BE2C (cell line): ENCODE measurements at places on chromosomes 3 and 15.

GRCh38 chr3:102223132-102223531, 211.7 kb upstream of the ZPLD1 start:
- DNase-seq: no peak

DNA sequence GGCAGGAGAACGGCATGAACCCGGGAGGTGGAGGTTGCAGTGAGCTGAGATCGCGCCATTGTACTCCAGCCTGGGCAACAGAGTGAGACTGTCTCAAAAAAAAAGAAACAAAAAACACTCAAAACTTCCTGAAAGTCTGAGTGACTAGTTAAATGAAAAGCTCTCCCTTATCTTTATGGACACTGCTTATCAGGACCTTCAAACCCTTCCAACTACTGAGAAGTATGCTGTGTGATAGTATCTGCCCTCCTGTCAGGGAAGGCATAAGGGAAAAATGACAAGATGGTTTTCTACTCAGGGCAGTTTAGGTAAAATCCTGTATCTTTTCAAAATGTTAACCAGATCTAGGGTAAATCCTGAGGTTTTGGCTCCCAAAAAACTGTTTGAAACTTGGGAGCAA, 21.8 kb downstream of the EMC7 start:
- DNase-seq: no peak

DNA sequence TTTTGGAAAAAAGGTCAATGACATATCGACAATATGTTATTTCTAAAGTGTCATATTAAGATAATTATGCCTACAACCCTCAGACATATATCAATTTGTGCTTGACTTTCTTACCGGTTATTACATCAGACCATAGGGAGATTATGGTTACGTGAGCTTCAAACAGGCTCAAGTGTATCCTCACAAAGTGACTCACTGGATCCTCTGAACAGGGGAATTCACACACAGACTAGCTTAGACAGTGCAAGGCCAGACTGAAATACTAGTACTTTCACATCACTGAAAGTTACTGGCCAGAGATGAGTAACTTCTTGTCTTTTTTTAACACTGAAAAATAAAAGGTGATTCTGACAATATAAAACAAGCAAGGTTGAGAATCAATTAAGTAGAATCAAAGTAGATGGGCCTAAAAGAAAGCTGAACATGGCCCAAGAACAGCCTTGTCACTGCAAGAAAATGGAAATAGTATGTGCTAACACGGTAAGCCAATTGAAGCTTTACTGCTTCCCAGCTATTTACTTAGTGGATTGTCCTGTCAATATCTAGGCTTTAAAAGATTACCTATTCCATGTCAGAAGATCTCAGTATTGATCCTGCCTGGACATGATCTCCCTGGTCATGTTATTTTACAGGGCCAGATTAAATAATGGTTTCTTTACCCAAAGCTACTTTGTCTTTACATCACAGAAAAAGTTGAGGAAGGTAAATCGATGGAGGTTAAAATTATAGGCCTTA, 848.6 kb downstream of the ROBO1 start:
- no peak for DNase-seq

GRCh38 chr3:177778633-177779032, 581.4 kb upstream of the TBL1XR1 start:
- no peak for DNase-seq

DNA sequence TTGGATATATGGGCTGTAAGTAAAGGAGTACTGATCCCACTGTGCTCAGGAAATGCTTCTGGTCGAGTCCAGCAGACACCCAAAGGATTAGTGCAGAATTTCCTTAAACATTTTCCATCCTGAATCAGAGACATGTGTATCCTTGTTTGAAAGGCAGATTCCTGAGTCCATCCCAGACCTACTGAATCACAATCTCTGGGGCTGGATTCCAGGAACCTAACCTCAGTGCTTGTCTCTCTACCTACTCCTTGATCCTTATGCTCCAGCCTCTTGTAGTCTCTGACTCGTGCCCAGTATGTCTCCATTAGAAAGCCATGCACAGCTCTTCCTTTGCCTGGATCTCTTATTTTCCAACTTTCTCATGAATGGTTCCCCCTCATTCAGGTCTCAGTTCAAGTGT, 585.8 kb downstream of the NLGN1 start:
- DNase-seq: no peak

GRCh38 chr15:71807691-71808091, 2.7 kb upstream of the NR2E3 start:
- no peak for DNase-seq

DNA sequence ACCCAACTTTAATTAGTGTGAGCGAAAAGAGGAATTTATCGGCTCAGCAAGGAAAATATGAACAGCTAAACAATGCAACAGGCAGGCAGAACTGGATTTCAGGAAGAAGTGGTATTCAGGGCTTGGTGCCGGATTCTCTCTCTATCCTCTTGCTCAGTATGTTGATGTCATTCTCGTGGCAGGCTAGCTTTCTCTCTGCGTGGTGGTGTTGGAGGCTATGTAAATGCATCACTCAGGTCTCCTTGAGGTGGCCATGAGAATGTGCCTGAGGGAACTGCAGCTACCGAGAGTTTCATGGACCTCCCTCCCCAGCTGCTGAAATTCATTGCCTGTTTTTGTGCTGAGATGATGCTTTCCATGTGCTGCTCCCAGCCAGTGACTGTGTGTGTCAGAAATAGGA, 18.3 kb upstream of the SYN2 start:
- DNase-seq: no peak

DNA sequence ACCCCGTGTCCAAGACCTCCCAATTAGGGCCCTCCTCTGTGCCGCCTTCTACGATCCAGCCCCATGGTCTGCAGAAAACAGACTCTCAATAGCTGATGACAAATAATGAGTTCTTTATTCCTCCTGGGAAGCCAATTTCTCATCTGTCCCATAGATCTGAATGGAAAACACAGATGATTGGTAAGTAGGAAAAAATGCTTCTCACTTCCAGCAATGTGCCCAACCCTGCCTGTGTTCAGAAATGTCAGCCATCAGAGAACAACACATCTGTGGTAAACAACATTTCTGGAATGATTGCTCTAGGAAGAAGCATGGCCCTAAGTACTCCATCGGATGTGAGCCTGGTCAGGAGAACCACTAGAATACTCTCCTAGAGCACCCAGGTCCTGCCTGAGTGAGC, 240.5 kb upstream of the HES1 start:
- DNase-seq: no peak

DNA sequence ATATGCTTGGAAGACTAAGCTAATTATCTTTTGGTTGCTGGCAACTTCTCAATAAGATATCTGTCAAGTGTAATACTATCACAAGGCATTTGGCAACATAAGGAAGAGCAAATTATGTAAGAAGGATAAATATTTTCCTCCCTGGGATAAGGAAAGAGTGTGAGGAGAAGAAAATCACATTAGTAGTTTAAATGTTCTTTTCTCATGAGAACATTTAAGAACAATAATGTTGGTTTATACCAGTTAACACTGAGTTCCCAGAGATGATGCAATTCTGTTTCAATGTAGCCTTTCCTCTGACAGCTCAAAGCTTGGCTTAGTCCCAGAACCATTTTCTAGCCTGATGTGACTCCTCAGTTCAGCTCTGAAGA, 66.1 kb upstream of the NPHP3 start:
- DNase-seq: no peak

GRCh38 chr15:75235760-75236729, 22.1 kb upstream of the GOLGA6C start:
- DNase-seq: no peak

DNA sequence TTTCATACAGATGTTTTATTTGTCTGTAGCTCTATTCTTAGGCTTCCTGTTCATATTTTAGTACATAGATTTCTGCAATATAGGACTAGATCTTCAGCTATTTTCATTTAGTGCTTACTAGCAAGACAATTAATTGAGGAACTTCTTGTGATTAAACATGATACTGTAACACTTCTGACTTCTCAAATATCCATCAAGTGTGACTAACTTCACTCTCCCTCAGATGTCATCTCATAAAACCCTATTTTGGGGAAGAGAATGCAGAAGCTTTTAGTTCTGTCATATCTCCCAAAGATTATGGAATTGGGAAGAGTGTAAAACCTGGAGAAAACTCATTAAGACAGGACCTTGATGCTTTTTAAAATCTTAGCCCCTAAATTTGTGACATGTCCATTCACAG, 28.6 kb upstream of the GOLIM4 start:
- no peak for DNase-seq

DNA sequence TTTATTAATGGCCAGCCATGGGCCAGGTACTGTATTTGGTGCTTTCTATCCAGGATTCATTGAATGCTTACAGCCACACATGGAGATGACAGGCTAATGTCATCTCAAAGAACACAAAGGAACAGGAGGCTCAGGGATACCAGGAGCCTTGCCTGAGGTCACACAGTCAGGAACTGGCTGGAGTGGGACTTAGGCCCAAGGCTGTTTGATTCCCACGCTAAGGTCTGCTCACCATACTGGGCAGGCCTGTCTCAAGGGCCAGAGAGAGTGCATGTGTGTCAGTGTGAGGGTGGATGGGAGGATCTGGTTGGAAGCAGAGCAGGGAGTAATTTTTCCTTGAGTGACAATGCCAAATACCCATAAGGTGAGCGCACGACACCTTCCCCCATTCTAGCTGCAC, 37.6 kb downstream of the EPHB3 start:
- DNase-seq: no peak
